ENCODE measurements at places on chromosomes 6 and 20.

GRCh38 chr6:167984144-167984719 is 13.2 kb upstream of the KIF25 start:
- no peak for DNase-seq

- DNase-seq = no peak
Measured at GRCh38 chr6:119385994-119386393, 36.4 kb upstream of the MAN1A1 start.

GRCh38 chr6:68958327-68958726 is 323.2 kb downstream of the ADGRB3 start:
- DNase-seq = no peak

DNA sequence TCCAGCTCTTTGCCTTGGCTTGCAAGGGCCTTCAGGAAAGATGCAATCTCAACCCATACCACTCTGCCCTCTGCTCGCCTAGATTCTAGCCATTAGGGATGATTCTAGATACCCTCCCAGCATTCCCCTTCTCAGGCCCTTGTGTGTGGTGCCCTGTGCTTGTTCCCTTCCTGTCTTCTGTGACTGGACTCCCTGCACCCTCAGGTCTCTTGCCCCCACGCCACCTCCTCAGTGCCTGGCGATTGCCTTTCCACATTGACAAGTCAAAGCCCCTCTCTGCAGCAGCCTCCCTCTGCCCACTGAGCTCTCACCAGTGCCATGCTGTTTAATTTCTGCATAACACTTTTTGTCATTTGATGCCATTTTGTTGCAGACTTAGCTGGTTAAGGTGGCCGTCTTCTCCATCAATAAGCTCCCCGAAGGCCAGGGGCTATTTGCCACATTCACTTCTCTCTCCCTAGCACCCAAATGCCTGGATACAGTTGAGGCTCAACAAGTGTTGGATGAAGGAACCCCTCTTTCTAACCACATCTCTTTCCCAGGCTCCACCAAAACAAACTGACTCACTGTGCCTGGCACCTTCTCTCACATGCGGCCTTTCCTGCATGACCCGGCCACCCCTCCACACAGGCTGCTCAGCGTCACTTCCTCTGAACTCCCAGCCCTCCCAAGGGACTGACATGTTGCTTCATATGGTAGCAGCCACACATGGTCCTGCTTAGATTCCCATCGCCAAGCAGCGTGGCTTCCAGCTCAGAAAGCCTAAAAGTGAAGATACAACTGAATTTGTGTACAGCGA is 4.6 kb upstream of the TXNDC5 start:
- DNase-seq = no peak

DNA sequence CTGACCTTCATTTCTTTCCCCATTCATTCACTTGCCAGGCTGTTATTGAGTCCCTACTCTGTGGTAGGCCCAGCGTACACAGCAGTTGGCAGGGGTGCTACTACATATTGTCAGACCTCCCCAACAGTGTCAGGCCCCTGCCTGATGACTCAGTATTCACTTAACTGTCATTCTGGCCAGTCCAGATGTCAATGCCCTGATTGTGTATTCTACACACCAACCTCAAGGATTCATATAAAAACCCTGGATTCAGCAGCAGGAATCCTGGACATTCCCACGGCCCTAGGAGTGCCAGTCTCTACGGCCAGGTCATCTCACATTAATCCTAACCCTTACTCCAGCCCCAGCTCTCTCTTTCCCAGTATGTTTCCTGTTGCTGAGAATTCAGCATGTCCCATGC is 151.5 kb downstream of the TASP1 start:
- DNase-seq = no peak

DNA sequence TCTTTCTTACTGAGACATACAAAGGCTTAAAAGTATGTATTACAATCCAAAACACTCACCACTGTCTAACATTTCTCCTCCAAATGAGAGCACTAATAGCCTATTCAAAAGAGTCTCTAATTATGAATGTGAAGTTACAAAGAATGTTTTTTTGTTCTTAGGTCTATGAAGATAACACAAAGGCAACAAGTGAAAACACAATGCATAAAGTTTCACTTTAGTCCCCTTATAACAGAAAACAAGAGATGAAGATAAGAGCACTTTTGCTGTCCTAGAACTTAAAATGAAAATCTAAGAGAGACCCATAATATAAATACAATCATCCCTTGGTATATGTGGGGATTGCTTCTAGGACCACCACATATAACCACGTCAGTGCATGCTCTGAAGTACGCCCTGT is 25.6 kb downstream of the ITCH start:
- DNase-seq = no peak

DNA sequence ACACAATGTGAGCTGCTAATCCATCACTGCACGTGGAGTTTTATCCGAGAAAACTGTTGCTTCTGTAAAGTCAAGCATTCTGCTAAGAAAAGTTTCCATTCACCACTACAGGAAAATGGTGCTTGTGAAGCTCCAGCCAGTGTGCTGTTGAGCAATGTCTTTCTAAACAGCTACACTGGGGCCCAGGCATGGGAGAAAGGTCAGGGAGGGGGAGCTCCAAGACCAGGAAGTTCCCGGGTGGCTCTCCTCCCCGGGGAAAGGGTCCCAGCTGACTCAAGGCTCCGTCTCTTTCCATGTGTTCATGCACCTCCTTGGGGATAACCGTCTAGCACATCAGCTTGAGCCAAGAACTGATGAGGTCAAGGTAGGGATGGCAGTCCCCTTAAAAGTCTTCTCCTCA is 20.5 kb downstream of the RPP40 start:
- DNase-seq = no peak

DNA sequence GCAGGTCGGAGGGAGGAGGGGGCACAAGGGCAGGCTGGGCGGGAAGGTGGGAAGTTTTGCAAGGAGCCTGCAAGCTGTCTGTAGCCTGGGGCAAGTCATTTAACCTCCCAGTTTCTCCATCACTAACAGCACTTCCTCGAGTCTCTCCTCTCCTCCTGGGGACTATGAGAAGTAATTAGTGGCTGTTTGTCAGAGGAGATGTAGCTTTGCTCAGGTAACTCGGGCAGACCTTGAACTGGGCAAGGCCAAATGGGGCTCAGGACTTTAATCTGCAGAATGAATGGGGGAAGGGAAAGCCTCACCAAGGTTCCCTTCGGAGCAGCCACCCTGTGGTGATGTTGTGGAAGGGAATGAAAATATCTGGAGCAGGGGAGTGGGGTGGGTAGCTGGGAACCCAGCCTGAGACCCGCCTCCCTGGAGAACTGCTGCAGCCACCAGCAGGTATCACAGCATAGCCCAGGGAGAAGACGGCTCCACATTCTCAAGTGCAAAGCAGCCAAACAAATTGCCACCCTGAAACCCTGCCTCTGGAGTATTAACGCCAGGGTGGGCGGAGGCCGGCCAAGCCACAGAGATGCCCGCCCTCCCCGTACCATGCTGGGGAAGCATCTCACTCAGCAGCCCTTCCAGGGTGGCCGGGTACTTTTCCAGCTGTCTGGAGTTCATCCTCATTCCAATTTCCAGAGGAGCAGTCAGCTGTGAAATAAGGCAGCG is 6.1 kb upstream of the LEMD2 start:
- DNase-seq = no peak

GRCh38 chr20:53778736-53779135 is 185.1 kb upstream of the ZNF217 start:
- DNase-seq = no peak

GRCh38 chr6:126983779-126984178 is 134.7 kb upstream of the RSPO3 start:
- DNase-seq = no peak

DNA sequence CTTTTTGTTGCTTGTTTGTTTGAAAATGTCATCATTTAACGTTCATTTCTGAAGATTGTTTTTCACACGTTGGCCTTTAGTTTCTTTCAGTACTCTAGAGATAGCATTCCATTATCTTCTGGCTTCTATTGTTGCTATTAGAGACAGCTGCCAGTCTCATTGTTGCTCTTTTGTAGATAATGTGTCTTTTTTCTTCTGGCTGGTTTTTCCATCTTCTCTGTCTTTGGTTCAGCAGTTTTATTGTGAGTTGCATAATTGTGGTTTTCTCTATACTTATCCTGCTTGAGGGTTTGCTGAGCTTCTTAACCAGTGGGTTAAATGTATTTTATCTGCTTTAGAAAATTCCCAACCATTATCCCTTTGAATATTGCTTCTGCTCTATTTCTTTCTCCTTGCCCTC is 23.2 kb upstream of the AIG1 start:
- no peak for DNase-seq

DNA sequence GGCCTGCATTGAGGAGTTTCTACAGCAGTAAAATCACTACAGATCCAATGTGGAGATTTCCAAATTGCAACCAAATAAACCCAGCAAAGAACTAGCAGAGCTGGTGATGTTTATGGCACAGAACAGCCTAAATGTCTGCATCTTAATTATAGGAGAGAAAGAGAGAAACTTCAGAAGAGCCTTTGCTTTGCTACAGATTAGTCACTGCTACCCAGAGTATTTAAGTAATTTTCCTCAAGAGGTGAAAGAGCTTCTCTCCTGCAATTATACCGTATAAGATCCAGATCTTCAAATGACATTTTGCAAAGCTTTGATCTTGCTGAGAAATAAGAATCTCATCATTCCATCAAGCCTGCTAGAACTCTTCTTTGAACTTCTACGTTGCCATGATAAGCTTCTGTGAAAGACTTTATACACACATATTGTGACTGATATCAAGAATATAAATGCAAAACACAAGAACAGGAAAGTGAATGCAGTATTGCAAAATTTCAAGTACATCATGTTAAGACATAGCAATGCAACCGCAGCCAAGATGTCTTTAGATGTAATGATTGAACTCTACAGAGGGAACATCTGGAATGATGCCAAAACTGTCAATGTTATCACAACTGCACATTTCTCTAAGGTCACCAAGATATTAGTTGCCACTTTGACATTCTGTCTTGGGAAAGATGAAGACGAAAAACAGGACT is 48.0 kb downstream of the MKKS start:
- DNase-seq = no peak

DNA sequence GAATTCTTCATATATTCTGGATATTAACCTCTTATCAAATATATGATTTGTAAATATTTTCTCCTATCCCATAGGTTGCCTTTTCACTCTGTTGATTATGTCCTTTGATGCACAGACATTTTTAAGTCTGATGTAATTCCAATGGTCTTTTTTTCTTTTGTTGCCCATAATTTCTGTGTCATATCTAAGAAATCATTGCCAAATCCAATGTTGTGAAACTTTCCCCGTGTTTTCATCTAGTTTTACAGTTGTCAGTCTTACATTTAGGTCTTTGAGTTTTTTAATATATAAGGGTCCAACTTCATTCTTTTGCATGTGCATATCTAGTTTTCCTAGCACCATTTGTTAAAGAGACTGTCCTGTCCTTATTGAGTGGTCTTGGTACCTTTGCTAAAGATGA is 111.5 kb downstream of the SESN1 start:
- DNase-seq = no peak

DNA sequence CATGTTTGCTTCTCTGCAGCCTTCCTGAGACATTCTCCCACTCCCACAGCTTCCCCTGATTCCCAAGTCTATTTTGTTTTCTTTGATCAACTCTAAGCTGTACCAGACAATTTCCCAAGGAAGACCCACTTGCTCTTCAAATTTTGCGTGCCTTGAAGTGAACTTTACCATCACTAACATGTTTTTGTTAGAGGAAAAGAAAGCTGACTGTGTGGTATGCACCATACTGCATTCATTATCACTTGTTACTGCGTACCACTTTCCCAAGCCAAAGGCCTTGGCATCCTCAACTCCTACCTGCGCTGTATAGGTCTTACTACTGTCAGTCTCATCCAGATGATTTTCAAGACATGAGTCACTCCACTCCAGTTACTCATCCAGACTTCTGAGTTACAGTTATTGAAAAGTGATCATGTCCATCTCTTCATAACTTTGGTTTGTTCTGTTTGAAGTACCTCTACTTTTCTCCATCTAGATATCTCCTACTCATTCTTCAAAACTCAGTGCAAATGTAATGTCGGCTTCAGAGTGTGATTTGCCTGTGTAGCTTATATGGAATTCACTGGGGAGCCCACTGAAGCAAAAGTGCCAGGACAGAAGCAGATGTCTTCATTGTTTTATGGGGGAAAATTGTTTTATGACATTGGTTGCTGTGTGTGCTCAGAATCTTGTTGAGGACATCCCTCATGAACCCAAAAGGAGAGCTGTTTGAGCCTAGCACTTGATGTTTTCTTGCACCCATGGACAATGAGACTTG is 5.2 kb downstream of the RPS12 start:
- DNase-seq = no peak

DNA sequence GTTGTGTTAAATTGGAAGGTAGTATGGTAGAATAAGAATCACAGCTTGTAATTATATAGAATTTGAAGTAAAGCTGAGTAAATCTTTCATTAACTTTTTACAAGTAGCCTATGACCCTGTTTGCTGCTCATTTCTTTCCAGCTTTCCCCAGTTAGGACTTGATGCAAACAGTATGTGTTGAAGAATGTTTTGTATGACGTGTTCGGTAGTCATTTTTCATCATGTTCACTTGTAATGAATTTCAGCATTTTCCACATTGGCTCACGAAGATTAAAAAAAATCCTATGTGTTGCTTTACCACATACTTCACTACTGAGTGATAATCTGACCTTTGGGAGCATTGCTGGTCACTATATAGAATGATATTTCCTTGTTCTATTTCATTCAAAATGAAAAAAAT is 162.4 kb downstream of the CDKAL1 start:
- no peak for DNase-seq

- no peak for DNase-seq
Measured at GRCh38 chr20:14434384-14435136, 97.1 kb upstream of the FLRT3 start.

DNA sequence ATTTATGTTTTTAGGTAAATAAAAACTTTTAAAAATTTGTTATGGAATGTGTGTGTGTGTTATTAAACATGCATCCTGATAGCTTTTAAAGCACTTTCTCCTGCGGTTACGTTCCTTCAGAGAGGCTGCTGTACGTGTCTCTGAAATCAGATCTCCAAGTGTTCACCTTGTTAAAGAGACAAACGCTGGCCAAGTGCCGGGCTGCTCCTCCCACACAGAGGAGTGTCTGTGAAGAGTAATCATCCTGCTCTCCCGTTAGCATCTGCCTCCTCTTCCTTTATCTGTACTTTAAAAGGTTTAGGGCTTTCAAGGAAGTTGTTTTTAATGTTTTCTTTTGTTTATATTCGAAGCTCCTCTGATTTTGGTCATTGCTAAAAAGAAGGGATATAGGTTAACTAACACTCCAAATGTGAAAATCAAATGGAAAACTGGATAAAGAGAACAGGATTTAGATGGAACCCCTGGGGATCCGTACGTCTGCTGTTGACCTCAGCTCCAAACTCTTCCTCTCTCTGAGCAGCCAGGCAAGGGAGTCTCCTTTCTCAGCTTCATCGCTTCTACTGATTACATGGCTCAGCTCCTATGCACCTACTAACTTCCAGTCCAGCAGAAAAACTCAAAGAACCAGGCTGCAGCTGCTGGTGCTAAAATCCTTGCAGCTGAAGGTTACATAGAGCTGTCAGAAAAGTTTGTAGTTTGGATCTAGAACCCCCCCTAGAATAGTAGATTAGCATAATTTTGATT is 20.0 kb downstream of the IRF4 start:
- no peak for DNase-seq
